ENCODE measurements at places on chromosomes 7 and 10.

DNA sequence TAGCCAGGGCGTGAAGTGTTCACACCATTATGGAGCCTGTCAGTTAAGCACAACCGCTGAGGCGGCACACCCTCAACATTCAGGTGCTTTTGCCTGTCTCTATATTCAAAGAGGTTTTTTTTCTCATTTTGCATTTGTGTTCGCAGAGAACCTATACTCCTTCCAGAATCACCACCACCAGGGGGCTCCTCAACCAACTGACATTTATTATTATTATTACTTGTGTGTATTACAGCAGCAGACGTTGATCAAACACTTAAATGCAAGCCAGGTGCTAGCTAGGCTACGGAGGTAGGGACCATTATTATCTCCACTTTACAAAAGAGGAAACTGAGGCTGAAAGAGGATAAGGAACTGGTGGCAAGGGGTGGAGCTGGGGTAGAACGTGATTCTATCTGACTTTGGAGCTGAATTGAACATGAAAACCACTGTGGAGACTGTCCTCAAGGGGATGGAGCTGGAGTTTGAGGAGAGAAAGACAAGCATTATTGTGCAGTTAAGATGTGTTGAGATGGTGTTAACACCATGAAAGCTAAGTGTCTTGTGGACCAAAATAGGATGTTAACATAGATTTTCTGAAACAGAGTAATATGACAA lies 133.8 kb upstream of the PLXNA4 start:
- no peak for DNase-seq

DNA sequence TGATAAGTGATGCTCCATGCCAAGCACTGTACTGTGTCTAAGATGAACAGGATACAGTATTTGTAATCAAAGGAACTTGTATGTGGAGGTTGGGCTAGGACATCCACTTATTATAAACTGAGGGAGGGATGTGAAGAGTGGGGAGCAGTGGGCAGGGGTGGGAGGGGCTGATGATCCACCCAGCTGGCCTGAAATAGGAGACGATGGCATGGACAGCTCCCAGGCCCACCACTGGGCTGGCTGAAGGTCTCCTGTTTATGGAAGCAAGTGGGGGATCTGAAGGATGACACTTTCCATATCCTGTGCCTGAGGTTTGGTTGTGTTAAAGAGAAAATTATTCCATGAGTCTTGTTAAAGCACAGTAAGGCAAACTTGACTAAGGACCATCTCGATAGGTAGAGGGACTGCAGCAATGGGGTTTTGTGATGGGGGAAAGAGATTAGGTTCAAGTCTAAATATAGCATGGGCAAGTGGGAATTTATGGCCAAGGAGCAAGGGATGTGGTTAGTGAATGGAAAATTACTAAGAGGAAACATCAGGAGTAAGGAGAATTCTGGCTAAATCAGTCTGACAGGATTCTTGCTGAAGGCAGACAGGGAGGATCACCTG lies 124.6 kb downstream of the CCNY start:
- DNase-seq, result no peak

DNA sequence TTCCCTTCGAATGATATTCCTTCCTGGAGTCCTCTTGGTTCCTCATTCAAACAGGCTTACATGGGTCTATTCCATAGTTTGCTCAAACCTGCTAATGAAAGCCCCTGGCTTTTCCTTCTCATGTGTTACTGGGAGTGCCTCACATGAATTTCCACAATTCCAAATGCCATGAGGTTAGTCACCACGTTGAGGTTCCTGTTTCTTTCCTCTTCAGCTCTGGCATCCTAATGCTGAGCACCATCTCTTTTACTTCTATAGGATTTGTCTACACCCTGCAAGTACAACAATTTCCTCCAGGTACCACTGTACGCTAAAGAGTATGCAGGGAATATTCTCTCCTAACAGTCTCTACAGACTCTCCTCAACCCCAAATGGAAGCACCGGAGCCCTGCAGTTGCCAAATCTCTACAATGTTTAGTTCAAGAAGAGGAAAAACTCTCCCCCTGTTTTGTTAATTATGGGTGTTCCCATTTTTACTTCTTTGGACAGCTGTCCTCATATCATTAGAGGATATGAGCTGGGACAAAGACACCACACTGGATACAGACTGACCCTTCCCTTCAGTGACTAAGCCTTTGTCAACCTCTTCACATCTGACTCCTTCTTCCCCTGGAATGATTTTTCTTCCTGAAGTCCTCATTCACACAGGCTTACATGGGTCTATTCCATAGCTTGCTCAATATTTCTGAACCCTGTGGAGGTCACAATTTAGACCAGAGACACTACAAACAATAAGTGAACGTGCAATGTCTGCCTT lies 145.8 kb upstream of the BET1 start:
- no peak for DNase-seq

GRCh38 chr7:90933984-90934383 lies 330.2 kb upstream of the FZD1 start:
- no peak for DNase-seq

GRCh38 chr7:90723866-90724265 lies 127.7 kb downstream of the CDK14 start:
- DNase-seq, result no peak

GRCh38 chr7:99404977-99405320 lies 3.4 kb downstream of the PDAP1 start:
- DNase-seq, result no peak

DNA sequence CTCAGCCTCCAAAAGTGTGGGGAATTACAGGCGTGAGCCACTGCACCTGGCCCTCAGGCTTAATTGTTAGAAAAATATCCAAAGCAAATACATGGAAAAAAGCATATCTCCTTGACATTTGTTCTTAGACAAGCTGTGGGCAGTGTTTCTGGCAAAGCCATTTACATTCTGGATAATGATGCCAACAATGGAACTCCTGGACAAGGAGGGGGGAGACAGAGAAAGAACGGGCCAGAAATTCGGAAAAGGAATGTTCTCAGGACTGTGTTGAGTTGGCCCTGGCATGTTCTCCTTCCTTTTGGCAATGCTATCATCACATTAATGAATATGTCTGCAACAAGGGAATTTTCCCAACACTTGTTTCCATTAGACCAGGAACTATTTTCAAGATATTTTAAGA lies 88.7 kb downstream of the UBE2H start:
- no peak for DNase-seq

GRCh38 chr10:86100581-86101061 lies 266.0 kb downstream of the GRID1 start:
- DNase-seq, result no peak

GRCh38 chr7:82110146-82110840 lies 333.3 kb downstream of the CACNA2D1 start:
- no peak for DNase-seq
